ENCODE measurements at places on chromosomes 11 and 22.

- DNase-seq, result no peak
Observed at GRCh38 chr11:57072640-57073039, 83.9 kb downstream of the OR5AK2 start.

DNA sequence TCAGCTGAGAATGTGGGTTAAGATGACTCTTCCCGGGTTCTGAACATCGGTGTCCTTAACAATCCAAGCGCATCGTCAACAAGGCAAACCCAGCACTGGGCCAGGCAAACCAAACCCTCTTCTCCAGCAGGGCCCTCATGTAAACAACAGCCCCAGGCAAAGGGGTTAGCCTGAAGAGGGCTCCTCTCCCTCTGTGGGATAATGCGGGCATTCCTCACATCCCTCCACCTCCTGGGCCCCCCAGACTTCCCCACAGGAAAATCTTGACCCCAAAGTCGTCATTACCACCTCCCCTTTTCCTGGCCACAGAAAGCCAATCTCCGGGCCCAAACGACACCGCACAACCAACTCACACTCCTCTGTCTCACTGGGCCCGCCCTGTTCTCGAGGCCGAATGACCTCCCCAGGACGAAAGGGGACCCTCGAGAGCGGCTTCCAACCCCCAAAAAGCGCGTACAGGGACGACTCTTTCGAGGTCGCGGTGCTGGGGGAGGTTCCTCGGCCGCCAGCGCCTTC lies 566 bp downstream of the DDB1 start:
- DNase-seq, result peak; percentile 66

- no peak for DNase-seq
Observed at GRCh38 chr11:108927791-108928545, 263.1 kb downstream of the DDX10 start.

DNA sequence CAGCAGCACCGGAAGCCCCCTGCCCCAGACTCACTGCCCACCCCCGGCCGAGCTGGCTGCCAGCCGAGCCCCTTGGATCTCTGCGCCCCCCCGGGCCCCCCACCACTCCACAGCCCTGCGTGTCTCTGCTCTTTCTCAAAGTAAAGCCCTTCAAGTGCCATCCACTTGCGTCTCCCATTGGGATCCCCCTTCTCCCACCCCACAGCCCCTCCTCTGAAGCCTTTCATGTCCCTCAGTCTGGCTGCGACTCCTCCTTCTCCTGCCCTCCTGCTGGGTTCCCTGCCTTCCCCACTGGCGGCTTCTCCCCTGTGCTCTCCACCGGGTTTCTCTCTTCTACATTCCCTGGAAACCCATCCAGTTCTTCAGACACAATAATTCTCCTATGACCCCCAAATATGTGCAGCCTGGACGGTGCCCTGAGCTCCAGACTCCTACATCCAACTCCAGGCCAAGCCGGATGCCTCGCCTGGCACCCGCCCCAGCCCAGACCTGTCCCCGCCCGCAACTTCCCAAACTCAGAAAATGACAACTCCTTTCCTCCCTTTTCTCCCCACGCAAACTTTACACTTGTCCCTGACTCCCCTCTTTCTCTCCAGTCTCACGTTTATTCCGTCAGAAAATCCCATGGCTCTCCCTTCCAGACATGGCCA lies 108.9 kb downstream of the WNT7B start:
- no peak for DNase-seq

DNA sequence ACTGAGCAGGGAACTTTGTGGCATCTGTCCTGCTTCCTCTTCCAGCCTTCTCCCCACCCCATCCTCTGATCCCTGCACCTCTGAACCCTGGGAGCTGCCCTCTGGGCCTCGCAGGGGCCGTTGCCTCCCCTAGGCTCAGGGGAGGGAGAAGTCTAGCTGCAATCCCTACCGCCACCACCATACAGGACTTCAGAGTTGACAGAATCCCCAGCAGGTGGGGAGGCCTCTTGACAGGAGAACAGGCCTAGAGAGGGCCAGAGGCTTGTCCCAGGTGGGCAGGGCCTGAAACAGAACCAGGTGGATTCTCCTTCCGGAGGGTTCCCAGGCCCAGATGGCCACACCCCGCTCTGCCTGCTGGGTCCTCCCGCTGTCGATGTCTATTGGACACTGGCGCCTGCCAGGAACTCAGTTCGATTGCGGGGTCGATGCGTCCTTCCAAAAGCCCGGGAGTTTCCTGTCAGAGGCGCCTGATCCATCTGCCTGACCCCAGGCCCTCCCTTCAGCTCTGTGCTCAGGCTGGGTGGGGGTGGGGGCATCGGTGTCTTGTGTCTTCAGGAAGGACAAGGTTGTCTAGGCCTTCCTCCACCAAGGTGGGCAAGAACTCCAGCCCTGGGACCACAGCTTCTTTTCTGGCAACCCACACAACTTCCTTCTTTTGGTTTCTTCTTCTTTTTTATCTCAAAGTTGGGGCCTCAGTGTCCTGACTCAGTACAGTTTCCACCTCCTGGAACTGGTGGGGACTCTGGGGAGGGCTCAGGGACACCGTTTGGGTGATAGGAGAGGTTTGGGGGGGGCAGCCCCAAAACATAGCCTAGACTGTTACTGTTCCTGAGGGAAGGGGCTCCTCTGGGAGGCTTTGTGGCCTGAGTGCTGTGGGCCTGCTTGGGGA lies 6.4 kb downstream of the STARD10 start:
- DNase-seq, result no peak

DNA sequence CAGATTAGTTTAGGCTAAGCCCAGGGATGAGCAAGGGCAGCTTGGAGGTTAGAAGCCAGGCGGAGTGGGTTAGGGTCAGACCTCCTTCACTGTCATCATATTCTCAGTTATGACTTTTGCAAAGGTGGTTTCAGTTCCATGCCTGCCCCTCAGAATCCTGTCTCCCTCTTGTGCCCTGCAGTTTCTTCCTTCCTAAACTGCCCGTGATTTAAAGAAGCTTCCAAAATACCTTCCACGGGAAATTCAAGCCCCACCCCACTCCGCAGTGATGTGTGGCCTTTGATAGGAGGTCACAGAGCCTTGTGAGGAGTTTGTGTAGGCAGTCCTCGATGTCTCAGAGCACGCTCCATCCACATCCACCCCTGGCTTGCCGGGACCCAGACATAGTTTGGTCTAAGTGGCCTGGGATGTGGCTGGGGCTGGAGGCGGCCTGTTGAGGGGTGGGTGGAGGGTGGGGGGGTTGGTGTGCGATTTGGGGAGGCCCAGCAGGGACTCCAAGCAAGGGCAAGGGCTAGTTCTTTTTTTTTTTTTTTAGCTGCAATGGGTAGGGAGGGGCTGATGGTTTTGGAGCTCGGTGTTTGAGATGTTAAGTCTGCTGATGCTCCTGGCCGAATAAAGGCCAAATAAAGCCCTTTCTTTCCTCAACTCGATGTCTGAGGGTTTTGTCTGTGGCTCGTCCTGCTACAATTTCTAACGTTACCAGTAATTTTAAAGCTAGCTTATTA lies 1.6 kb upstream of the IFITM1 start:
- peak; percentile 60 for DNase-seq

GRCh38 chr22:44089717-44090570 lies 65.8 kb downstream of the PARVB start:
- DNase-seq, result no peak

DNA sequence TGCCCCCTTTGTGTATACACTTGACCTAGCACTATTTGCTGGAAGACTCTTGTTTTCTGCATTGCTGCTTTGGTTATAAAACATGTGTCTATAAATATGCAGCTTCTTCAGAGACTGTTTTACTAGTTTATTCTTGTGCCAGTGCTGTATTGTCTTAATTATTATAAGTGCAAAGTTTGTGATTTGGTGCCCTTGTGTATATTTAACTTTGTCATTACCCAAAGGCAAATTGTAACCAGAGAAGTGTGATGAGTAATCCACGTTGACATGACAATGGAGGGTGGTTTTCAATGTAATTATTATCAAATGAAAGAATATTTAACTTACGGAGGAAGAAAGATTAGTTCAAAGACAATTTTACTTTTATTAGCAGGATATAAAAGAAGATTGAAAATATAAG lies 75.0 kb upstream of the PRODH start:
- DNase-seq, result no peak

Measured in Right ventricle myocardium inferior (tissue), 1 donor.